ENCODE measurements at places on chromosomes 5 and 9. TPM values are rescaled to one million over a fixed set of nuclear protein-coding genes. Genes with fewer than 3 reads are reported as not detected.

GRCh38 chr9:68919661-68920060 lies 94.3 kb downstream of the PRKACG start:
- no peak overlapping the region for H3K4me3 ChIP-seq
- no peaks in the 10 kb centered on the region for H3K36me3 ChIP-seq
- no peak for DNase-seq

GRCh38 chr9:11163843-11164242 lies 551.0 kb upstream of the PTPRD start:
- no peak overlapping the region for H3K27ac ChIP-seq
- H3K4me3 ChIP-seq = no peak overlapping the region
- H3K4me1 ChIP-seq = no peaks in the 10 kb centered on the region
- DNase-seq = no peak

- DNase-seq = no peak
- H3K4me1 ChIP-seq = no peaks in the 10 kb centered on the region
- no peak overlapping the region for H3K4me3 ChIP-seq
Observed at GRCh38 chr5:158869092-158869491, 230.6 kb downstream of the EBF1 start.

DNA sequence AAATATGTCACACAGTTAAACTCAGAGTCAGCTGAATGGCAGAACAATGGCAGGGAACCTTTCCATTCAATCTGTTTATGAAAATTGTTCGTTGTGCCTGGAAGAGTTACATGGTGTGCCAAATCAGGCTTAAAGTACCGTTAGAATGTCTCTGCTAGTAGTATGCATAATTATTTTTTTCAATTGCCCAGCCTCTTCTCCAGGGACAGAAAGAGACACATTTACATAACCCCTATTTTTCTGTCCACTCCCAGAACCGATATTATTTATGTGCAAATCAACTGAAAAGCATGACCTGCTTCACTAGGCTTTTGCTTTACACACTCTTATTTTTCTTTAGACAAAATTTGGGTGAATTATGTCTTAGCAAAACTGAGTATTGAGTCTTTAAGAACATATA lies 459.1 kb downstream of the EFNA5 start:
- H3K36me3 ChIP-seq = no peaks in the 10 kb centered on the region
- no peaks in the 10 kb centered on the region for H3K27me3 ChIP-seq
- no peak for DNase-seq
- no peaks in the 10 kb centered on the region for H3K4me1 ChIP-seq
- H3K4me3 ChIP-seq = no peak overlapping the region

GRCh38 chr5:136023958-136024541 lies 4.7 kb upstream of the TGFBI start:
- H3K27me3 ChIP-seq = peaks cover 43% of the 10 kb centered on the region
- no peak for DNase-seq
- H3K27ac ChIP-seq = no peak overlapping the region
- H3K4me3 ChIP-seq = no peak overlapping the region

The MEF2C gene
- total RNA-seq = 0.13 TPM
